ENCODE measurements at places on chromosomes 2 and 18. TPM values are rescaled to one million over a fixed set of nuclear protein-coding genes. Genes with fewer than 3 reads are reported as not detected.

GRCh38 chr2:113010088-113010487 lies 4.8 kb downstream of the IL36A start:
- DNase-seq: no peak

Gene LDLRAD4
- total RNA-seq: 10.3 TPM

Gene TSPYL6
- total RNA-seq: not detected

DNA sequence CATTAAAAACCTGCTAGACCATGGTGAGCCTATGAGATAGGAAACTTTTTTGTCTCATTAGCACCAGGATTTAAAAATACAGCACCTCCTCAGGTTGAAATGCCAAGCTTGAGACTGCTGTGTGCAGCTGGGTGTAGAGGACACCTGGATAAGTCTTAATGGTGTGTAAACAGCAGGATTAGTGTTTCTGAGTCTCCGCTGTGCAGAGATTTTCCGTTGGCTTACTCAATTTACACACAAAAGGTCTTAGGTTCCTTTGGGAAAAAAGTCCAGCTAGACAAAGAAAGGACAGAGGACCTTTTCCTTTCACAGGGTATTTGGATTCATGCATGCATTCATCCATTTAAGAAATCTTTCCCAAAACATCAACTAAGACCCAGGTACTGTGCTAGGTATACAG lies 168.1 kb downstream of the NRXN1 start:
- DNase-seq: no peak

DNA sequence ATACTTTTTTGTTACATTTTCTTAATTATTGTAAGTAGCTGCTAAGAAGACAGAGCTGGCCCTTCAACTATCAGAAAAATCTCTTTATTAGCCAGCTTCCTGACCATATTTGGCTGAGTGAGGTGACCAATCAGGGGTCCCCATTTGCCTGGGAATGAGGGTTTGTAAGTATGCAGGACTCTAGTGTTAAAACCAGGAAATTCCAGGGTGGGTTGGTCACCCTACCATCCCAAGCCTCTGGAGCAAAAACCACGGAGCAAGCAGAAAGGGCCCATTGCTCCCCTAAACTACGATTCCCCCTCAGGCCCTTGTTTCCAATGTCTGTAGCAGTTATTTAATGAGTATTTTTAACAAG lies 165.6 kb upstream of the NCKAP5 start:
- DNase-seq: no peak

Gene FOXD4L1
- total RNA-seq: not detected

Gene AQP4
- 9.3 TPM for total RNA-seq

- no peak for DNase-seq
Measured at GRCh38 chr18:54843314-54843713, 15.0 kb downstream of the RAB27B start.

DNA sequence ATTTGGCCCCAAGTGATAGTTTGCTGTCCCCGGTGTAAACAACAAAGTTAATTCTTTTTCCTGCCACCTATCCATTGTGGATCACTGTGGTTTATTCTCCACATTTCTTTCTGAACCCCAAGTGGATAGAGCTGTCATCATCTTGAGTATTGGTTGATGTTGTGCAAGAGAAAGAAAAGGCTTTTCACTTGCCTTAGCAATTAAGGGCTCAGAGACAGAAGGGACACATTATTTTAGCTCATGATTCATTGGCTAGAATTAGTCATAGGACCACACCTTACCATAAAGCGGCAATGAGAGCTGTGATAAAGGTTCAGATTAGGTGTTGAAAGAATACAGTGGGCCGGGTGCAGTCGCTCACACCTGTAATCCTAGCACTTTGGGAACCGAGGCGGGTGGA lies 442.1 kb upstream of the DCC start:
- no peak for DNase-seq

Data from stomach (tissue), 19 donors.